Mesothelial cell of epicardium (in vitro differentiated cells): ENCODE measurements at places on chromosomes 16 and 17. TPM values are rescaled to one million over a fixed set of nuclear protein-coding genes. Genes with fewer than 3 reads are reported as not detected.

DNA sequence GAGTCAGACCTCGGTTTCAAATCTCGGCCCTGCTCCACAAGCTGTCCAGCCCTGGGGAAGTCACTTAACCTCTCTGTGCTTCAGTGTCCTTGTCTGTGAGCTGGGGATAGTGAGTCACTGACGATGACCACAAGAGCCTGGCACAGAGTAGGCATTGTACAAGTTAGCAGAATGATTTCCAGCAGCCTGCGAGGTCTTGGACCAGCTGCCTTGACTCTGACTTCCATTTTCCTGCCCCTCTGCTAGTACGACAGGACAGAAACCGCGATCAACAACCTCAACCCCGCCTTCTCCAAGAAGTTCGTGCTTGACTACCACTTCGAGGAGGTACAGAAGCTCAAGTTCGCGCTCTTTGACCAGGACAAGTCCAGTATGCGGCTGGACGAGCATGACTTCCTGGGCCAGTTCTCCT, 20.7 kb downstream of the CPNE2 start:
- H3K4me3 ChIP-seq, result no peak overlapping the region
- peaks cover 3% of the 10 kb centered on the region for H3K4me1 ChIP-seq
- no peak overlapping the region for H3K27ac ChIP-seq
- peaks cover 6% of the 10 kb centered on the region for H3K36me3 ChIP-seq

DNA sequence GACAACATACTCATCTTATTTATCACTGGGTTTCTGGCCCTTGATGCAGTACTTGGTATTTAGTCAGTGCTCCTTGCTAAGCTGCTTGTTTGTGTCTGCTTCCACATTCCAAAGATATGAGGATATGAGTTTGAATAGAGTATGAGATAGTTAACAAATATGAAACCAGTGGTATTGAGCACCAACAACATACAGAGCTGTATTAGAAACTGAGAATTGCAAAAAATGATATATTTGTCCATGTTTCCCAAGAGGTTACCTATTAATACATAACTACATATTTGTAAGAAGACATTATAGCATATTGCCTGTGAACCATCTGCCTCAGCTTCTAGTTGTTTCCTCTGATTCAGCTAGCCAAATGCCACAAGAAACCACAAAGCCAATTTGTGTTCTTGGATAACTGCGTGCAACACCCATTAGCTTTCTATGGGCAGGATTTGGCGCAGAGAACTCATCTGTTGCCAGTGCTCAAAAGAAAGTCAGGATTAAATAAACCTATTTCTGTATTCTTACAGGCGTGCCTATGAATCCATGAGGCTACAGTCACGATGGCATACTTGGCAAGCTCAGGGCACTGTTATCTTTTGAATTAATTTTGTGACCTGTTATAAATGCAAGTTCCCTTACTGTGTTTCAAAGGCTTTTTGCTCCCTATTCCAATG, 194.4 kb downstream of the MAP2K6 start:
- H3K27ac ChIP-seq, result peak overlapping the region; percentile 41
- H3K4me1 ChIP-seq, result peaks cover 53% of the 10 kb centered on the region
- H3K36me3 ChIP-seq, result peaks cover 4% of the 10 kb centered on the region
- no peaks in the 10 kb centered on the region for H3K27me3 ChIP-seq
- H3K4me3 ChIP-seq, result no peak overlapping the region

DNA sequence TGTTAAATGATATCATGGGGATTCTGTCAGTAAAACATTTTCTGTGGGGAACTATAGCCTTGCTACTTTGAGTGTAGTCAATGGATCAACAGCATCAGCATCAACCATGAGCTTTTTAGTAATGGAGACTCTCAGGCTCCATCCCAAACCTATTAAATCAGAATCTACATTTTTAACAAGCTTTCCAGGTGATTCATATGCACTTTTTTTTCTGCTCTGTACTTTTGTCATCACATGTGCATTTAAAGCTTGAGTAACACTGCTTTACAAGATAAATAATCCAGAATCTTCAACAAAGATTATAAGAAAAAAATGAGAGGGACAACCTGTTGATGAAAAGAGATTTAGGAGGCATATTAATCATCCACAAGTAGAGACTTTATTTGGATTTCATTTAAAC, 23.5 kb downstream of the NUP93 start:
- H3K4me3 ChIP-seq, result no peak overlapping the region
- H3K4me1 ChIP-seq, result no peaks in the 10 kb centered on the region
- H3K27ac ChIP-seq, result no peak overlapping the region
- peaks cover 29% of the 10 kb centered on the region for H3K36me3 ChIP-seq

DNA sequence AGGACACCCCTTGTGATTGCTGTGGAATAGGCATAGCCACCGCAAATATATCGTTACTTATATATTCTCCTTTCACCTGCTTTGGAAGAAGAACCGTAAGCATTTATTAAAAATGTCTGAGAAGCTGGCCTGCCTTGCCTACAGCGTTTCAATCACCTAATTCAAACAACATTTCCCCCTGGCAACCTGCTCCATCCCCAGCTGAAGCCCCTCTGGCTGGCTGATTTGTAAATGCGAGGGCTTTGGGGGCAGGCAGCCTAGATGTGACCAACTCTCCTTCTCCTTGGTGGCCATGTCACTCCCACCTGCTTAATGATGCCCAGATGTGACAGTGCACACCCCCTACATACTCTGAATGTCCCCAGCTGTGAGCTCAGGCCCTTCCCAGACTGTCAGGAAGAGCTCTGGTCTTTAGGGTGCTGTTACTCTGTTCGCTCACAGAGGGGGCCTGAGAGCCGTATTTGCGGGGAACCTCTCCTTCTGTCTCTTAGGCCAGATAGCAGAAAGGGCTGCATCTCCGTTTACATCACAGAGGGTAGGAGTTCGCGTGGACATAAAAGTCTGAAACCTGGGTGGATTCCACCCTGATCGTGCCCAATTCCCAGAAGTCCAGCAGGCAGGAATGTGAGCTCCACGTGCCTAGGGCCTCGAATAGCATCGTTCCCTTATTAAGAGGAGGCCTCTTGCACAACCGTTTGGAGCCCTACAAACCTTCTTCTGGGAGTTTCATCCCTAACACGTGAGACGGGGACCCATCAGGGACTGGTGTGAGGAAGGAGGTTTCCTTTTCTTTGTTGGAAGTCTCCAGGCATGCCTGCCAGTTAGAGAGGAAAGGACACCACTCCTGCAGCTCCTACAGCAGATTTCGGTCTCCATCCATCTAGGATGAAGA, 2.4 kb upstream of the SDK2 start:
- H3K4me1 ChIP-seq, result peaks cover 20% of the 10 kb centered on the region
- H3K4me3 ChIP-seq, result peak overlapping the region; percentile 48
- H3K36me3 ChIP-seq, result no peaks in the 10 kb centered on the region

GRCh38 chr17:17062356-17062755, 20.1 kb downstream of the MPRIP start:
- H3K27ac ChIP-seq, result no peak overlapping the region
- H3K4me3 ChIP-seq, result no peak overlapping the region
- H3K27me3 ChIP-seq, result no peaks in the 10 kb centered on the region
- DNase-seq, result no peak
- peaks cover 1% of the 10 kb centered on the region for H3K36me3 ChIP-seq

DNA sequence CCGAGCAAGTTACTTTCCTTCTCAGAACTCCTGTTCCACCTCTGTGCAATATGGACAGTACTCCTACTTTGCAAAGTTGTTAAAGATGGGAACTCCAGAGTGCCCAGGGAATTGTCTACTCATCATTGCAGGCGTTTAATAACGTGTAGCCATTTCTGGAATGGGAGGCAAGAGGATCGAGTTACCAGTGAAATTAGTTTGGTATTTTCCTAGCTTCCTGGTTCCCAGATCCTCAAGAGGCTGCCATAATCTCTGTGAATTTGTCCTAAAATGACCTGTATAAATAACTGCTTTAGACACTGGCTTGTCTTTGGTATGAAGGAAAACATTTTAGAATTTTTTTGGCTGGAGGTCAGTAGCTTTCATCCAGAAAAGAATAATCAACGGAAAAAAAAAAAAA, 27.7 kb downstream of the WWOX start:
- H3K36me3 ChIP-seq, result peaks cover 8% of the 10 kb centered on the region
- no peak overlapping the region for H3K4me3 ChIP-seq
- DNase-seq, result no peak
- H3K27me3 ChIP-seq, result no peaks in the 10 kb centered on the region

- H3K4me1 ChIP-seq, result peaks cover 18% of the 10 kb centered on the region
- H3K36me3 ChIP-seq, result no peaks in the 10 kb centered on the region
- no peak overlapping the region for H3K4me3 ChIP-seq
- H3K27me3 ChIP-seq, result no peaks in the 10 kb centered on the region
Observed at GRCh38 chr17:49390548-49391324, 23.9 kb downstream of the PHB1 start.

DNA sequence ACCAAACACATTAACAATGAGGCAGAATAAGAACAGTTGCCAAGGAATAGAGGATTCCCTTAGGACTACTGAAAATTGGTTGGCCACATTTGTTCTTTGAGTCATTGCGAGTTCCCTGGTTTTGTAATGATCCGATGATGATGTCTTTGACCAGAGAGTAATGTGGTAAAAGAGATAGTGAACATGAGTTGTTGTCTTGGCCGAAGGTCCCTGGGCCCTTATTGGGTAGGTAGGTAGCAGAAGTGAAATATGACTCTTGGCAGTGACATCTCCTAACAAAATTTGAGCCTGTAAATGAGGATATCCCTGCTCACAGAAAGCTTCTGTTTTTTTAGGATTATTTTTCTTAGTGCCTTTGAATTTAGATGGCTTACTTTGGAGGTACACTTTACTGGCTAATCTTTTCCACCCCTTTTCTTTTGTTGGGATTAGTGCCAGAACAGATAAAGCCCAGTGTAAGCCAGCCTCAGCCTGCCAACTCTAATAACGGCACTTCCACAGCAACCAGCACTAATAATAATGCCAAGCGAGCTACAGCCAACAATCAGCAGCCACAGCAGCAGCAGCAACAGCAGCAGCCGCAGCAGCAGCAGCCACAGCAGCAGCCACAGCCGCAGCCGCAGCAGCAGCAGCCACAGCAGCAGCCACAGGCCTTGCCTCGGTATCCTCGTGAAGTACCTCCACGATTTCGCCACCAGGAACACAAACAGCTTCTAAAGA, 47.2 kb downstream of the TNRC6A start:
- H3K4me1 ChIP-seq, result peaks cover 2% of the 10 kb centered on the region
- peaks cover 47% of the 10 kb centered on the region for H3K36me3 ChIP-seq
- H3K27me3 ChIP-seq, result no peaks in the 10 kb centered on the region
- no peak for DNase-seq

- H3K4me3 ChIP-seq, result no peak overlapping the region
- no peaks in the 10 kb centered on the region for H3K4me1 ChIP-seq
- H3K27ac ChIP-seq, result no peak overlapping the region
- DNase-seq, result no peak
- H3K36me3 ChIP-seq, result no peaks in the 10 kb centered on the region
- no peaks in the 10 kb centered on the region for H3K27me3 ChIP-seq
Observed at GRCh38 chr17:62882284-62882683, 74.2 kb upstream of the MARCHF10 start.

DNA sequence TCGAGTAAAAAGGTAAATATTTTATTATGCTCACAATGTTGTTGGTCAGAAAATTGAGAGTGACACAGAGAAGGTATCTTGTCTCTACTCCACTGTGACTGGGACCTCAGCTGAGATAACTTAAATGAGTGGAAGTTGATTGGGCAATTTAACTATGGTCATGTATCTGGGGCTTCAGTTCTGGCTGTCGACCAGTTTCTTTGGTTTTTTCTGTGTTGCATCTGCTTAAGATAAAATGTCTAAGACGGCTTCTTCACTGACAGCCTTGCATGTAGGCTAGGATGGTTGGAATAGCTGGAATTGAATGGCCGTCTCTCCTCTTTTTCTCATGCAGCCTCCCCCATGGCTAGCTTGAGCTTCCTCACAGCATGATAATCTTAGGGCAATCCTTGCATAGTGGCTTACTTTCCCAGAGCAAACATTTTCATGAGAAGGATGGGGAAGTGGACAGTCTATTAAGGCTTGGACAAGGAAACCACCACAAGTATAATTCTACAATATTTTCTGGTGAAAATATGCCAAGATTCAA, 433.7 kb downstream of the KIF2B start:
- no peaks in the 10 kb centered on the region for H3K27me3 ChIP-seq
- no peaks in the 10 kb centered on the region for H3K36me3 ChIP-seq
- H3K4me1 ChIP-seq, result peaks cover 5% of the 10 kb centered on the region
- H3K27ac ChIP-seq, result no peak overlapping the region
- no peak for DNase-seq

DNA sequence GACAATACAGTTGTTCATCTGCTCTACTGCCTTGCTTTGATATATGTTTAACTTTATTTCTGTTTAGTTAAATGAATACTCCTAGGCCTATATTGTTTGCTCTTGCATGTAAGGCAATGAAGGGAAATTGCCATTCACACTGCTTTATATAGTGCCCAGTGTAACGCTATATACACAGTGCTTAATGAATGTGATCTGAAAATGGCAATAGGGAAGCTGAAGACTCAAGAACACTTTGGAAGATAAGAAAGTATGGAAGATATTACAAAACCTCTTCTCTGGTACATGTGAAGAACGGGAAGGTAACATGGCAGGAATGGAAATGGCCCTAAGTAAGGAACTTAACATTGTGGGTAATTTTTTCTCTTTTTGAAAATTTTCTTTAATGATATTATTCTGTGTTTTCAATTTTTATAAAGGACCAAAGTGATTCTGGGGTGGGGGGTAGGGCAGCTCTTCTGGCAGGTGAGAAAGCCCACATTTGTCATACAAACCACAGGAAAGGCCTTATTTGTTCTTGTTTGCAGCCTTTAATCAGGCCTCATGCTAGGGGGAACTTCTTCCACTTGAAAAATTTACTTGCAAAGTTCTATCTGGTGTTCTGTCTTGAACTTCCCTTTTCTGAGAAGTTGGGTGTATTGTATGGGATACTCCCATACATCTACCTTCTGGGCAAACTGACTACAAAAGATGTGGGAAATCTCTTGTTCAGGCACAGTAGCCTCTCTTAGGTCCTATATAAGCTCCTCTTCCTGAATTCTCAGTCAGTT, 100.8 kb upstream of the CORO6 start:
- H3K36me3 ChIP-seq, result peaks cover 7% of the 10 kb centered on the region
- no peak overlapping the region for H3K27ac ChIP-seq
- H3K4me3 ChIP-seq, result no peak overlapping the region
- no peak for DNase-seq
- peaks cover 16% of the 10 kb centered on the region for H3K4me1 ChIP-seq

GRCh38 chr16:71966932-71967331, 33.3 kb downstream of the PKD1L3 start:
- no peaks in the 10 kb centered on the region for H3K4me1 ChIP-seq
- no peaks in the 10 kb centered on the region for H3K36me3 ChIP-seq
- no peak overlapping the region for H3K4me3 ChIP-seq
- H3K27me3 ChIP-seq, result no peaks in the 10 kb centered on the region

GRCh38 chr17:21025451-21025850, 17.4 kb downstream of the USP22 start:
- peaks cover 27% of the 10 kb centered on the region for H3K4me1 ChIP-seq
- no peak for DNase-seq
- no peak overlapping the region for H3K27ac ChIP-seq
- no peak overlapping the region for H3K4me3 ChIP-seq
- peaks cover 21% of the 10 kb centered on the region for H3K36me3 ChIP-seq

DNA sequence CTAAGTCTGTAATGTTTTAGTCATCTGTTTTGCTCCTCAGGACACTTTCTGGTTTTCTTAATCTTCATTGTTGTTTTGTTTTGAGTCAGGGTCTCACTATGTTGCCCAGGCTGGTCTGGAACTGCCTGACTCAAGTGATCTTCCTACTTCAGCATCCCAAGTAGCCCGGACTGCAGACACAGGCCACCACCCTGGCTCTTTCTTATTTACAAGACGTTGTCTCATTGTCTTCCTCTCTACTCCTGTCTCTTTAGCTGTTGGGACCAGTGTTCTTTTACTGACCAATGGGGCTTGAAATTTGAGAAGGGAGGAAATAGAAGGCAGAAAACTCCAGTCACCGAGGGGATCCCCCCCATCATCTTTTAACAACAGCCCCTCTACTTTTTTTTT, 1.2 kb downstream of the SCPEP1 start:
- peaks cover 26% of the 10 kb centered on the region for H3K4me1 ChIP-seq
- H3K27me3 ChIP-seq, result no peaks in the 10 kb centered on the region
- H3K4me3 ChIP-seq, result peak overlapping the region; percentile 84
- DNase-seq, result no peak

The ZNF594 gene
- 18.3 to 21.0 TPM (median 18.9 TPM) in 3 replicates for total RNA-seq

The OR3A1 gene
- total RNA-seq, result not detected in 3 replicates

The KLHL10 gene
- total RNA-seq, result 0.16 to 0.27 TPM in 2 of 3 replicates, not detected in the other

The EFNB3 gene
- total RNA-seq, result 27.3 to 28.2 TPM (median 28.1 TPM) in 3 replicates

The CX3CL1 gene
- 2.3 to 3.1 TPM (median 2.5 TPM) in 3 replicates for total RNA-seq
